ENCODE measurements at places on chromosomes 4 and X.

DNA sequence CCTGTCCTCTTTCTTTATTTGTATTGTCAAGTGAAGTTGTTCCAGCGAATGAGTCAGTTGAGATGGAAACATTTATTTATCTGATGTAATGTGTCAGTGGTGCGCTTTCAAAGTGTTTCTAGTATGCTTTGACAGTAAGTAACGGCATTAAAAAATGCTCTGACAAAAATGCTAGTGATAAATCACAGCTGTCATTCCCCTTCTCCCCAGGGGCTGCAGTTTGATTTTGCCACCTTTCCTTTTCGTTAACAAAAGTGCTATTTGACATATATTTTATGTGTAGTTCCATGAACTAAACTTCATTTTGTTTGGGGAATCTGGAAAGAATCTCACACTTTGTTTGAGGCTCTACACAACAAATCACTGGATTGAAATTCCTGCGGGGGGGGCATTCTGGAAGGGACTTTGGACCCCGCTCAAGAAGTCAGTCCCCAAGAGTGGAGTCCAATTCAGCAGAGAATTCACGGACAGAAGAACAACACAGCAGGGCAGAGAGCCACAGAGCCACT is 7.6 kb upstream of the TBC1D19 start:
- DNase-seq: no peak

- no peak for DNase-seq
These were observed 173.5 kb upstream of the GPC4 start for GRCh38 chrX:133588827-133589226.

DNA sequence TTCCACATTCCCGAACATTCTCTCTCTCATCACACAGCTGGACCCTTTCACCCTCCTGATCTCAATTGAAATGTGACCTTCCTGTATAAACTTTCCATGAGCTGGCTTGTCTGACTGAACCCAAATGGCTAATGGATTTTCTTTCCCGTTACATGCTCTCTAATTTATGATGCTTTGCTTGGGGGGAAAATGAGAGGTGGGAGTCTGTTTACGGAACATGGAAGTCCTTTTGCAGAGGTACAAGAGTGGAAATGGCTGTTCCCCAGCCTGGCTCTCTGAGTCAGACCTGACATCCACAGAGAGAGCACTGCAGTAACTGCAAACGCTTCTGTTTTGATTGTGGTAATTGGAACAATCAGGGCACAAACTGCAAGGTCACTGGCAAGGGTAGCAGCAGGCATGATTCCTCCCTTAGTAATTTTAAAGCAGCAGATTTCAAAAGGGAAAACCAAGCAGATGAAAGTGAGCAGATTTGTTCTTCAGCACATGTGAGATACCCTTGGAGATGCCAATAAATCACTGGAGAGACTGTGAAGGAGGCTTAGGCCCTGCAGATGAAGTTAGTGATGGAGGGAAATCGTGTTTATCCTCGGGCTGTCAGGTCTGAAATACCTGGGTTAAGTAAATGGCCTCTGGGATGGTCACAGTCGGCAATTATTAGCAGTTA is 83.9 kb downstream of the SNCA start:
- DNase-seq: no peak

GRCh38 chr4:72546456-72546855 is 22.6 kb downstream of the ADAMTS3 start:
- DNase-seq: no peak

DNA sequence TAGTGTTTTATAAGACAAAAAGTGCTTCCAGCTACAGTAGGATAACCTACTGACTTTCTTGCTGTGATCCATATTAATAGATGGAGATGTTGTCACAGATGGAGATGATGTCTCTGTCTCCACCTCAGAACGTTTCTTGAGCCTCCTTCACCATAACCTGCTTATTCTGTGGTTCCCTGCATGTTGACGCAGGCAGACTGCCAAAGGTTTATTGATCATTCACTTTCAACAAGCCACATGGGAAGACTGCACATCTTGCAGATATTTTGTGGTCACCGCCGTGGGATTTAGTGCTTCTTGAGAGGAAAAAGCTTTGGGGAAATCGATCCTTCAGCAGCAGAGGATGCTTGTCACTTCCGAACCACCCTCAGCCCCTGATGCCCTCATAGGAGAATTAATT is 943.0 kb upstream of the PRKX start:
- no peak for DNase-seq

- DNase-seq: peak; percentile 86
These were observed 9.5 kb downstream of the RGS12 start for GRCh38 chr4:3302173-3302785.

GRCh38 chr4:17093481-17093880 is 195.0 kb upstream of the LDB2 start:
- DNase-seq: no peak

DNA sequence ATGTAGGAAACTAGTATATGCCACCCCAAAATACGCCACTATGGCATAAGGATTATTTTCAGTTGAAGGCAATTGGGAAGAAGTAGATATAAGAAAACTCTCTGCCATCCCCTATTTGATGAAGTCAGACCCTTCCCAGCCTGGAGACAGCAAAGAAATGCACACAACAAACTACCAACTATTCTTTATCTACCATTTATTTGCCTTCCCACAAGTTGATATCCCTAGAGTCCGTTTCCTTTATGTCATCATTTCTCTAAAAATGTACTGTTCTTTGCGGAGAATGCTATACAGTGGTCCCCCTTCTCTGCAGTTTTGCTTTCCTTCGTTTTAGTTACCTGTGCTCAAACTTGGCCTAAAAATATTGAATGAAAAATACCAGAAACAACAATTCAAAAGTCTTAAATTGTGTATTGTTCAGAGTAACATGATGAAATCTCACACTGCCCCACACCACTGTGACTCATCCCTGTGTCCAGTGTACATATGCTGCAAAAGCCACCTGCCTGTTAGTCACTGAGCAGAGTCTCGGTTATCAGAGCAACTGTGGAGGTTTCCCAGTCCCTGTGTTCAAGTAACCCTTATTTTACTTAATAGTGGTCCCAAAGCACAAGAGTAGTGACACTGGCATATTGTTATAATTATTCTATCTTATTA is 152.3 kb downstream of the WDFY3 start:
- DNase-seq: peak; percentile 2

DNA sequence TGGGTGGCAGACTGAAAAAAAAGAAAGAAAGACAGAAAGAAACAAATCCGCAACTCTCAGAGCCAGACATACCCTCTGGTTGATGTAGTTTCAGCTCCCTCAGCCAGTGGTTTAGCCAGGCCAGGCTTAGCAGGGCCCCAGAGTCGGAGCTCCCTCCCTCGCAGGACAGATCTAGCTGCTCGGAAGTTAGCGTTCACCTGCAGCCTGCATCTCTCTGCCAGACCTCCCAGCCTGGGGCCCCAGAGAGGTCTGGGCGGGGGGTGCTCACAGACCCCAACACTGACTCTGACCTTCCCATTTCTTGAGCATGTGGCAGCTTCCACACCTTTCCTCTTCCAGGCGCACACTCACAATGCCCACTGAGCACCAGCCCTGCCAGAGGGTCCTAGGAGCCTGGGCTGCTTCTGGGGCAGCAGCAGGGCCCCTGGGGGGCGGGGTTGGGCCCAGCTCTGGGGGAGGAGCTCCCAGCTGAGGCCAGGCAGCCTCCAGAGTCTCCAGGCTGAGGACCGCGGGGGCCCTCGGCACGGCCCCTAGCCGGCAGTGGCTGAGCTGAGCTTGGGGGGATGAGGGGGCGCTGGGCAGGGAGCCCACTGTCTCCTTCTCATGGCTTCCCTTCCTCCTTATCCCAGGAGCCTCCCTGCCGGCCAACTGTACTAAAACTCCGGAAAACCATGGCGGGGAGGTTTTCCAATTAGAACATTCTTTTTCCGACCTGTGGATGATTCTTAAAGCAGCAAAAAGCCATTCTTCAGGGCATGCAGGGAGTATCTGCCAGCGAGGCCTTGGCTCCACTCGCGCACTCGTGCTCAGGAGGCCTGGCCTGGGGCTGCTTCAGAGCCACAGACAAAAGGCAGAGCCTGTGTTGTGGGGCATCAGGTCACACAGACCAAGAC is 4.6 kb upstream of the ZNF185 start:
- no peak for DNase-seq

GRCh38 chr4:22515145-22515887 is 550 bp downstream of the ADGRA3 start:
- no peak for DNase-seq

- DNase-seq: no peak
These were observed 1688.0 kb upstream of the AGA start for GRCh38 chr4:179130122-179130714.

DNA sequence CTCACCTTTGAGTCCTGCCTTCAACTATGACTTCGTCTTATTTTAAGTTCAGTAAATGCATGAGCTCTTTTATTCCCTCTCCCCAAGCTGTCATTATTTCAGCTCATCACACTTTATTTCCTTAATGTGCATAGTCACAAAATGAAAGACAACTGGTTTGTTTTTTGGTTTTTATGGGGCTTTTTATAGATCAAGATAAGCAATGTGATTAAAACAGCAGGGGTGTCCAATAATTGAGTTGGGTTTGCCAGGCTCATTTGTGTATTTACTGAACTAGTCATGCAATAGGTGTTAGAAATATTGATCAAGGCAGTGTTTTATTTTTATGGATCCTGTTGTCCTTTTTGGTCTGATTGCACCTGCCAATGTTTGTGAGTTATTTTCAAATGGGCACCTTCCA is 102.2 kb downstream of the FRMPD4 start:
- no peak for DNase-seq

DNA sequence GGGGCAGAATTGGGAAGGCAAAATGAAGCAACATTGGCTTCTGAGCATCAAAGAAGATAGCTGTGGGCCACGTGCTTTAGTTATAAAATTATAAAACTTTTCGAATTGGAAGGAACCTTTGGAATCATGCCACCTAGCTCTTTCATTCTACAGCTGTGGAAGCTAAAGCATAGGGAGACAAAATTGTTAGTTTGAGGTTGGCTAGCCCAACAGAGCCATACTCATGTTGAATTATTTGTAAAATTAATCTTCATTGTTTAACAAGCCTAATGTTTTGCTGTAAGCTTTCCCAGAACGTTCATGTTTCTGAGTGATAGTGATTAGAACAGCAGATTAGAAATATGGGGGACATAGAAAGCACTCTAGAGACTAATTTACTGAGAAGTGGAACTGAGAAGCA is 35.9 kb downstream of the HHIP start:
- no peak for DNase-seq
